ENCODE measurements at places on chromosomes 7 and 10.
A peak's percentile ranks its signal among the peaks of the same experiment; 100 is the strongest.

DNA sequence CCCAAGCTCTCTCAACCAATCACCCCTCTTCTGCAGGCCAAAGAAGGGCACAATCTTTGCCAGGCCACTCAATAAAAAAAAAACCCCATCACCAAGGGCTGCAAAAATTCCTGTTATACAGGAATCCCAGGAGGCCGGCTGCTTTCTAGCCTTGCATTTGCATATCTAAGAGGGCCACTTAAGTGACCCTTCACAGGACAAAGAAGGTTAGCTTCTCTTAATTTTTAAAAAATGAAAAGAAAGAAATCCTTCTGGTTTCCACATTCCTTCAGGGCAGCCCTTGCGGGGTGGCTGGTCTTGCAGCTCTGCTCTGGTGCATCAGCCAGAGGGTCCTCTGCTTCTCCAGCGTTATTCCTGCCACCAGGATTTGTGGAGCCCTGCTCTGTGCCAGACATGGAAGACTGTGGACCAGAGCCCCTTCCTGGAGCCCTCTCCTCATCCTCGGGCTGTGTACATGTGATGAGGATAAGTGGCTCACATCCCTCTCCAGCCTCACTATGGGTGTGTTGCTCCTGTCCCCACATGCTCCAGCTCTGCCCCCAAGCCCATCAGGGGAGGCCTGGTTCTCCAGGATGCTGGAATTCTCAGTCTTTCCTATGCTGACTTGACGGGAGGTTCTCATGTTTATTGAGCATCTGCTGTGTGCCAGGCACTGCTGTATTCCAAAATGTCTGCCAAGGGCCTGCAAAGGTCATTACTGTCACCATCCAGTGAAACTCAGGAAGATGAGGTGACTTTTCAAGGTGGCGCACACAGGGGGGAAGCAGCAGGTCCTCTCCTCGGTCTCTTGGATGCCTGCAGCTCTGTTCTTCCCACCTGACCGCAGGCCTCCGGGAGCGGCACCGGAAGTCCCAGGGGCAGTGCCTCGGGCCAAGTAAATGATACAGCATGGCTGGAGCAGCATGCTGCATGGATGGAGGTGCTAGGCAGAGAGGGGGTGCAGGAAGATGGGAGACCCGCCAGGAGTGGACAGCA is 67.7 kb downstream of the ARHGAP22 start:
- no peak for DNase-seq

DNA sequence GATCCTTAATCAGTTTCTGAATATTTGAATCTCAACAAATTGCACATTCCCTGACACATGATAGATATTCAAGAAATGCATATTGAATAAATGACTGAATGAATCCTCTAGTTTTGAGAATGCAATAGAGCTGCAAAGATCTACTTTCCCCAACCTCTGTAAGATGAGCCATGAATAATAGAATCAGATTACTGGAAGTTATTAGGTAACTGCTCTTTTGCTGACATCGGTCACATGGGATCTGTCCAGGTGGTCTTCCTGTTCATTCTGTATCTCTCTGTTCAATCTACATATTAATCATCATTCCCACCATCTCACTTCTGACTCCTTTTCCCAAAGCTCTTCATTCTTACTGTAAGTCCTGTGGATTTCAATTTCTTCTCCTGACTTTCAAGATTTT is 638.7 kb downstream of the SORCS1 start:
- DNase-seq: no peak

DNA sequence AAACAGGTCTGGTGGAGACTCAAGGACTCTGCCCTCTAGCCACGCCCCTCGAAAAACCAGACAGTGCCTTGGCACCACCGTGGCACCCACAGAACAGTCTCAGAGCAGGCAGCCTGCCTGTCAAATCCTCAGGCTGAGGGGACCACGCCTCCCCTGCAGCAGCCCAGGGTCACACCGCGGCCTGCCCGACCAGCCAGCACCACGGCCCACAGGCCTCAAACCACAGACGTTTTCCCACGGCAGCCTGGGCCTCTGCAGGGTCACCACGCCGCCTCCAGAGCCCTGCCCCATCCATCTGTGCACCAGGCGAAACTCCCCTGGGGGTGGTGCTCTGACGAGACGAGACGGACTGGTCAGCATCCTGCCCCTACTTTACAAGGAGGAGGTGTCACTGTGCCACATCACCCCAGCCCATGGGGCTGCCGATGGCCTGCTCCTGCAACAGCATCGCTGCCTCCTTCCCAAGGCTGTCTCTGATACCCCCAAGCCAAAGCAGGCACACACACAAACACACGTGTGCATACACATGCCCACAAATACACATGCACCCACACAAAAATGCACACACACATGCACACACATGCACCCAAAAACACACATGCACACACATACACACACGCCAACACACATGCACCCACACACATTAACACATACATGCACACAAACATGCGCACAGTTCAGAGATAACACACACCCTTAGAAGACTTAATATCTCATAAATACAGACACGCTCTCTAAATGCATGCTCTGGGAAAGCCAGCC is 24.6 kb downstream of the PAPOLB start:
- DNase-seq: no peak

- no peak for DNase-seq
Observed at GRCh38 chr7:116799916-116800315, 62.5 kb upstream of the CAPZA2 start.

GRCh38 chr10:71596759-71597158 is 122.8 kb downstream of the C10orf105 start:
- no peak for DNase-seq

- DNase-seq: peak; percentile 78
Observed at GRCh38 chr7:74482629-74483401, 29.1 kb downstream of the GTF2IRD1 start.

GRCh38 chr10:86579883-86580520 is 58.4 kb upstream of the WAPL start:
- DNase-seq: no peak

DNA sequence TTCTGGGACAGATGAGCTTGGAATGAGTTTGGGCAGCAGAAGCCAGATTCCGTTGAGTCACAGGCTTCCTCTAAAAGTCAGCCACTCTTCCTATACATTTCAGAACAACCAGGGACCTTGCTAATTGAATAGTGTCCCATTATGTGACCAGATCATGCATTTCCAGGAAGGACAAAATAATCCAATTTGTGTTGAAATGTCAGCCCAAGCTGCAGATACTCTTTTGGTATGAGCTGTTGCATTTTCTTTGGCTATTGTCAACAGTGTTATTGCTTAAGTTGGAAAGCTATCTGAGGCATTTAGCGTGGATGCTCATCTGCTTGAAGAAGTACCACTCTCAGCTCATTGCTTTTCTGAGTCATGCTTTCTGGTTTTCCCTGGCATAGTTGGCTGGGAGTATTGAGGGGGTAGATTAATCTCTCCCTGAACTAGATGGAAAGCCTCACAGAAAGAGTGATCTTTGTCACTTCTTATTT is 223.7 kb upstream of the HABP2 start:
- peak; percentile 16 for DNase-seq
